Activated CD4-positive, alpha-beta T cell treated with anti-CD3 and anti-CD28 coated beads, Interleukin-2, amount 10 ng/mL, durations not matched to agents 7 days and 5 days (primary cell): ENCODE measurements at places on chromosomes 3 and 15.

DNA sequence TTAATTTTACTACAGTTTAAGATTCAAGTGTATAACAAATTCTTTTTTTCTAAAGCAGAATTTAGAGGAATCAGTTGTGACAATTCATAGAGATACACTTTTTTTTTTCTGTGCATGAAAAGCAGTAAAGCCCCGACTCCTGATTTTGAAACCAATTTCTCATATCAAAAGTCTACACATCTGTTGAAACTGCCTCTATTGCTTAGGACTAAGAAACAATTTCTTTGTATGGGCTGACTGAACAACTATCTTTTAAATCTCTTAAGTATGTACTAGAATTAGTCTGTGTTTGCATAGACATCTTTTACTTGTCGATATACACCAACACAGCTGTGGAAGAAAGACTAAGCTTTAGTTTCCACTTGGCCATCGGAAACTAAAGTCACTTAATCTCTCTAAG, 127.6 kb downstream of the MEIS2 start:
- no peak for DNase-seq

DNA sequence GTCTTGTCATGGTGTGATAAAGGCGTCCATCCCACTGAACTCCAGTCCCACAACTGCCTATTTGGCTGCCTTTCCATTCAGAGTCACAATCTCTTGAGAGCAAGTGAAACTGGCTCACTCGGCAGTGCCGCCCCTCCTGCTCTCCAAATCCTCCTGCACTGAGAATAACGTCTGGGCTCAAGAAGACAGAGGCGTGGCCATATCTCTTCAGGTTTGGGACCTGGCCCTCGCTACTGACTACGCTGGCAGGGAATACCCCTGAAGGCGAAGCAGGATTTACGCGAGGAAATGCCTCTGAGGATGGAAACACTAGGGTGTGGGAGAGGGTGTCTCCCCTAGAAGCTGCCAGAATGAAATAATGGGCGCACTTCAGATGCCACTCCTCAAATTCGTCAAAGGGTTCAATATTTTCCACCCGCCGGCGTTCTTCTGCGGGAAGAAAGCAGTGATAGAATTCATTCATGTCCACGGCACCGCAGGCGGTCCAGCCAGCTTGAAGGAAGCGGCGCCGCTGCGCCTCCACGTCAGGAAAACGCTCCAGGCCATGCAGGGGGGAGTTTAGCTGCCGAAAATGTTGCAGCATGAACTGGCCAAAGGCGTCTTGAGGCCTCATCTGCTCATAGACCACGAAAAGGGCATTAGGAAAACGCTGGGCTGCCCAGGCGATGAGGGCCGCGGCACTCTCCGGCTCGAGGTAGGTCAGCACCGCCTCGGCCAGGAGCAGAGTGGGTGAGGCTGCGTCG, 985 bp downstream of the LCMT2 start:
- DNase-seq: peak; percentile 17

DNA sequence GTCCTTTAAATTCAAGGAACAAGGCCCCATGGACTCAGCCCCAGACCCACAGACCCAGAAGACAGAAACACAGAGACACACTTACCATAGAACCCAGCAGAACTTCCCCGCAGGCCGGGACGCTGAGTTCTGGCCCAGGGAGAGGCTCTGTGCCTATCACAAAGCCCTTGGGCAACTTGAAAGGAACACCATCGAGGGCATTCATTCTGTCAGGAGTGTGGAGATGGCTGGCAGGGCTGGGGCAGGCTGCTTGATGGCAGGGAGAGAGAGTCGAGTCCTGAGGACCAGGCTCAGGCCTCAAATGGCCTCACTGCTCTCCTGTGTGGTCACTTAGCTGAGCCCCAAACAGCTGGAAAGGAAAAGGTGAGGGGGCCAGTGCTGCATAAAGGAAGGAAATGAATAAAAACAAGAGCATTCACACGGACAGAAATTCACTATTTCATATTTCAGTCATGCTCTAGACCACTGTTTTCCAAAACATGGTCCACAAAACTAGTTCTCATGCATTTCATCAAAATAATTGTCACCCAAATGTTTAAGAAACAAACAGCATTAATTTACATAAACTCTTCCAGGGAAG, 8.9 kb downstream of the UBAP1L start:
- DNase-seq: no peak

DNA sequence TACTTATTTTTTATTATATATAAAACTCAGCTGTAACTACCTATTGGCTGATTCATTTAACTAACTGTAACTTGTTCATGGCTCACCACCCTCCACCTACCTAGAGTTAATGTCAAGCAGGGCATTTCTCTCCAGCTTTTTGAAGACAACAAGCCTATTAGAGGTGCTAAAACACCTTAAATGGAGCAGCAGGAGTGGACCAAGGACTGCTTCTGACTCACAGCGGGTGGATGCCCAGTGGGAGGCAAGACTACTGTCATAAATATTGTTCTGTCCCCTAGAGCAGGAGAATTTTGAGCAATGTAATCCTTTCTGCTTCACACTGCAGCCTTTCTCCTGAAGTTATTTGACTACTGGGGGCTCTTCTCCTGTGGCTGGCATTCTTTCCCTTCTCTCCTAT, 146.9 kb downstream of the CLSTN2 start:
- no peak for DNase-seq

GRCh38 chr3:171867981-171868380, 24.8 kb downstream of the TMEM212 start:
- no peak for DNase-seq

GRCh38 chr3:142931222-142931621, 32.3 kb downstream of the PAQR9 start:
- DNase-seq: peak; percentile 20

GRCh38 chr3:23270423-23270822, 67.3 kb downstream of the UBE2E2 start:
- no peak for DNase-seq

DNA sequence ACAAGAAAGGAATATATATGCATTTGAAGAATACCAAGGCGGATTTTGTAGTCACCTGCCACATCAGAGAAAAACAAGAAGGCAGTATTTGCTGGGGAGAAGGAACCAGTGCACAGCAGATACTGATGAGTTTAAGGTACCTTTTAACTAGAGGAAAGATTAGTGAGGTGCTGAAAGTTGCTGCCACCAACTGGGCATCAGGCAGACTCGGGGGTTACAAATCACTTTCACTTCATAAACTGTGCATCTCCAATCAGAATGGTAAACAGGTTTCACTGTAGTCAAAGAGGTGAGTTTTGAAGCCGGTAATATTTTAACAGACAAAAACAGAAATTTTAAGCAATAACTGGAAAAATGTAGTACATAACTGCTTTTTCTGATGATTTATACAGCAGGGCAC, 4.1 kb downstream of the FBN1 start:
- no peak for DNase-seq

DNA sequence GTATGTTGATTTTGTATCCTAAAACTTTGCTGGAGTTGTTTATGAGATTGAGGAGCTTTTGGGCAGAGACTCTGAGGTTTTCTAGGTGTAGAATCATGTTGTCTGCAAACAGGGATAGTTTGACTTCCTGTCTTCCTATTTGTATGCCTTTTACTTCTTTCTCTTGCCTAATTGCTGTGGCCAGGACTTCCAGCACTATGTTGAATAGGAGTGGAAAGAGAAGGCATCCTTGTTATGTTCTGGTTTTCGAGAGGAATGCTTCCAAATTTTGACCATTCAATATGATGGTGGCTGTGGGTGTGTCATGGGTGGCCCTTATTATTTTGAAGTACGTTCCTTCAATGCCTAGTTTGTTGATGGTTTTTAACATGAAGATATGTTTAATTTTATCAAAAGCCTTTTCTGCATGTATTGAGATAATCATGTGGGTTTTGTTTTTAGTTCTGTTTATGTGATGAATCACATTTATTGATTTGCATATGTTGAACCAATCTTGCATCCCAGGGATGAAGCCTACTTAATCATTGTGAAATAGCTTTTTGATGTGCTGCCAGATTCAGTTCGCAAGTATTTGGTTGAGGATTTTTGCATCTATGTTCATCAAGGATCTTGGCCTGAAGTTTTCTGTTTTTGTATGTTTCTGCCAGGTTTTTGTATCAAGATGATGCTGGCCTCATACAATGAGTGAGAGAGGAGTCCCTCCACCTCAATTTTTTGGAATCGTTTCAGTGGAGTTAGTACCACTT, 188.1 kb downstream of the MINAR1 start:
- no peak for DNase-seq

DNA sequence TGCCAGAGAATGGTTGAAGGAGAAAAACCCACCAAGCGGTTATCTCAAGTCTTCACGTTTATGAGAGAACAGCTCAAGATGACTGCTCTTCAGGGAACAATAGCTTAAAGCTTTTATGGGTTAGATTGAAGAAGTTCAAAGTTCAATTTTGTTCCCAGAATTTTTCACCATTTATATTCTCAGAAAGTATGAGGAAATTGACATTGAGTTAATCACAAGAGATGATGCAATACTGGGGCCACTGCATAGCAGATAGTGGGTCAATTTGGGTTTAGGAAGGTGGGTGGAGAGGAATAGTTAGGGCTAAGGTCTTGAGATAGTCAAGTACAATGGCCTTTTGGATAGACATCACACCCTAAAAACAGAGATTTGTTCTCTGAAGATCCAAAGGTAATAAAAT, 539.3 kb downstream of the SQOR start:
- no peak for DNase-seq

- DNase-seq: no peak
Observed at GRCh38 chr3:70150599-70150998, 151.1 kb downstream of the SAMMSON start.

- no peak for DNase-seq
Observed at GRCh38 chr15:83208367-83208661, 691 bp upstream of the HDGFL3 start.

DNA sequence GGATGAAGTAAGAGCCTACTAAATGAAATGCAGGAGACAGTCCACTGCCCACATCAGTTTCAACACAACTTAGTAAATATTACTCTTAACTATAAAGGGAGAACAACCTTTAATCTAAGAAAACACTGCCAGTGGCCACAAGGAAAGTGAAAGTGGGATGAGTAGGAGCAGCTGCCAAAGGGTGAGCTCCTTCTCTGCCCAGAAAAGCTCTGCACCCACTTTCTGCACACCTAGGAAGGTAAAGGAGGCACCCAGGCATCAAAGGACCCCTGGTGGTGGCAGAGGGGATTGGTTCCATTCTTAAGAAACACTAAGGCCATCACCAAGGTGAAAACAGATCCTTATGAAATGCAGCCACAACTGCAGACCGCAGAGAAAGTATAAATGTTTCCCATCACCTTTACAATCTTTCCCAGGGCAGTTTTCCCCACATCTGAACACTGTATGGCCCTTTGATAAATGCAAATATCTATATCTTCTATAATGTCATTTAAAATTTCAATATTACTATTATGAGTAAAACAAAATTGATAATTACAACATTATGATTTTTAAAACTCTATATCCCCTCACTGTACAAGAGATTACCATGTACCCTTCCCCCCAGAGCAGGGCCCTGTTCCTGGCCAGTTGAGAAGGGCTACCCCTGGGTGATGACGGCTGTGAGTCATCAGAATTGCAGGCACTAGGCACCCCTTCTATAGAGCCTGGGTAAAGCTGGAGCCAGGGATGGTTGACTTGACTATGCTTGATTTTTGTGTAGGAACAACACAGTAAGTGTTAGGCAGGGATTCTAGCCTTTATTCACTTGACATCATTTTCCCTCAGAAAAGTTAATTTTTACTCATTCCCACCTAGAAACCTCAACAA, 92.0 kb downstream of the SNRK start:
- peak; percentile 81 for DNase-seq

DNA sequence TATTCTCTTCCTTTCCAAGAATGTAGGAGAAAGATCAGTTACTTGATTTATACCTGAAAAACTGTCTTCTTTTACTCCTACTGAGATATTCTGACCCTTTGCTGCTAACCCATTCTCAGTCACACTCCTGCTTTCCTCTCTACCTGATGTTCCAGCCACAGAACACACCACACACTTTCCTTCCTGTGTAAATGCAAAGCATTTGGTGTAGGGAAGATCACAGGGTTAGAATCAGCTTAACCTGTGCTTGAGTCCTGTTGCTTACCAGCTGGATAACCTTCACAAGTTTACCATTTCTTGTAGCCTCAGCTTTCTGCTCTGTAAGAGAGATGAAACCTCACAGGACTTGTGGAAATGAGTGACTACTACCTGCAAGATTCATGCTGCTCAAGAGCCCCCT, 489.8 kb upstream of the GOLIM4 start:
- DNase-seq: no peak

- no peak for DNase-seq
Observed at GRCh38 chr15:36499412-36500389, 79.7 kb upstream of the CDIN1 start.

DNA sequence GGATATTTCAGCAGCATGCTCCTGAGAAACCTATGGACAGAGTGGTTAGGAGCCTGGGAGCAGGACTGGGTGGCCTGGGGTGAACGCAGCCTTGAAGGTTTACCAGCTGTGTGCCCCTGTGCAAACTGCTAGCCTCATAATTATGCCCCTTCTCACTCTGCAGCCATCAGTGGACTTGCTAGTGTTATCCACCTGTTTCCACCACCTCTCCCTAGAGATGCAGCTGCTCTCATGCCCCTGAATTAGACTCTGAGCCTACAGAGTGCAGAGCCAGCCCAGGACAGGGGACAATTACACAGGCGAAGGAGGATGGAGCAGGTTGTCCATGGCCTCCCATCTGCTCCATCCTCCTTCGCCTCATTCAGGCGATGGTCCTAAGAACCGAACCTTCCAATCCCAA, 175.9 kb downstream of the ATP10A start:
- no peak for DNase-seq

- peak; percentile 87 for DNase-seq
Observed at GRCh38 chr3:111071257-111072030, at the start of gene NECTIN3. Gene NECTIN3, plus strand, starts transcription at chr3:111071816. Its CDS starts 202 bp downstream, at chr3:111072018.

GRCh38 chr3:9351709-9352126, 11.1 kb upstream of the THUMPD3 start:
- no peak for DNase-seq

DNA sequence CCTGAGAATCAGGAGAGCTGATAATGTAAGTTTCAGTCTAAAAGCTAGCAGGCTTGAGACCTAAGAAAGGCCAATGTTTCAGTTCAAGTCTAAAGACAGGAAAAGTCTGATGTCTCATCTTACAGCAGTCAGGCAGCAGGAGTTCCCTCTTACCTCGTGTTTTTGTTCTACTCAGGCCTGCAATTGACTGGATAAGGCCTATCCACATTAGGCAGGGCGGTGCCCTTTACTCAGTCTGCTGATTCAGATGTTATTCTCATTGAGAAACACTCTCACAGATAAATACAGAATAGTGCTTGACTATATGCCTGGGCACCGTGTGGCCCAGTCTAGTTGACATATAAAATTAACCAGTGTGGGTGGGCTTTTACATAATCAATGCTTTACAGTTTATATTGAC, 122.4 kb downstream of the NR1D2 start:
- DNase-seq: no peak

- DNase-seq: no peak
Observed at GRCh38 chr3:5677555-5677954, 490.0 kb downstream of the EDEM1 start.

DNA sequence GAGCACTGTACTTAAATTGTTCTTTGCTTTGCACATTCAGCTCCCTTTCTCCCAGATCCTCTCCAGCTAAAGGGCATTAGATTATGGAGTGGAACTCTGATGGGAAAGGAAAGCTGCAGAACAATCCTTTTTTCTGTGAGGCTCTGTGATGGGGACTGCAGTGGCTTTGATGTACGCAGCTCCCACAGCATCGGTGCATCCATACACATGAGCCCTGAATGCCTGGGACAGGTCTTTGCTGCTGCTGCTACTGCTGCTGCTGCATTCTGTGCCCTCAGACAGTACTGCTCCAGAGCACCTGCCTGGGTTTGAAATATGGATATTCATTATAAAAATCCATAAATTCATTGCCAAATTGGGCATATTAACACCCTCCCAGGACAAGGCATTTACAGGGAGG, 164.4 kb downstream of the WDR76 start:
- DNase-seq: no peak
